ENCODE measurements at places on chromosomes 5 and 9.

- DNase-seq, result no peak
Observed at GRCh38 chr9:125757834-125758233, 10.7 kb downstream of the PBX3 start.

DNA sequence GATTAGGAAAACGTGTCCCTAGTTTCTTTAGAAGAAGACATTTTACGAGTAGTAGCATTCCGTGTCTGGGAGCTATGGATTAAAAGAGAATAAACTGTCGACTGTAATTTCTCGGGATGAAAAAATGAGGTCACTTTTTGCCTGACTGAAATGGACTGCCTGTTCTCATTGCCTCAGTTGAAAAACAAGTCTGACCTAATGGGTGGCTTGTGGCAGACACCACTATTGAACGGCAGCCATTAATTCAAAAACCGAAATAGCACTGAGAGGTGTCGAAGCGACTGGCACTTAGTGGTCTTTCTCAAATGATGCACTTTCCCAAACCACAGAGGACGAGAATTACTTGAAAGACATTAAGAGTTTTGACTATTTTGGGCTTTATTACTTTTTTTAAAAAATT is 35.4 kb downstream of the OSTF1 start:
- DNase-seq, result no peak

DNA sequence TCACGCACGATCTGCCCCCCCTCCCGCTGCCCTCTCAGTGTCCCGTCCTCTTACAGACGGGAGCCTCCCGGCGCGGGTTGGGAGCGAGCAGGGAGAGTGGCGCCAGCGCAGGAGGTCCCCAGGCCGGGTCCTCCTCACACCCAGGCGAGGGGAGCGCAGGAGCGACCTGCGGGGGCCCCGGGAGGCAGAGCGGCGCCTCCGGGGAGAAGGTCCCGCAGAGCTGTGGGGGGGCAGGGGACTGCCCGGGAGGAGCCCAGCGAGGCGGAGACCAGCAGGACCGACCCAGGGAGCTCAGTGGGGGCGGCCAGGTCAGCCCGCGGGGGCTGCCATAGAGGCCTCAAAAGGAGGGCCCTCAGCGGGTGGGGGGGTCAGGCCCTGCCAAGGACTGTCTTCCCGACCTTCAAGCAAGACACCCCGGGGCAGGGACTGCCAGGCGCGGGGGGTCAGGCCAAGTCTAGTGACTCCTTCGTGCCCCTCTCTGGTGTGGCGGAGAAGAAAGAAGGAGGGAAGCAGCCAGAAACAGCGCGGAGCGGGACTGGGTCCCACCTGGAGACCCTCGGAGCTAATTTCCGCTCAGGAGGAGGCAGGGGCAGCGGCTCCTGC is 123.3 kb upstream of the ERCC6L2 start:
- no peak for DNase-seq

DNA sequence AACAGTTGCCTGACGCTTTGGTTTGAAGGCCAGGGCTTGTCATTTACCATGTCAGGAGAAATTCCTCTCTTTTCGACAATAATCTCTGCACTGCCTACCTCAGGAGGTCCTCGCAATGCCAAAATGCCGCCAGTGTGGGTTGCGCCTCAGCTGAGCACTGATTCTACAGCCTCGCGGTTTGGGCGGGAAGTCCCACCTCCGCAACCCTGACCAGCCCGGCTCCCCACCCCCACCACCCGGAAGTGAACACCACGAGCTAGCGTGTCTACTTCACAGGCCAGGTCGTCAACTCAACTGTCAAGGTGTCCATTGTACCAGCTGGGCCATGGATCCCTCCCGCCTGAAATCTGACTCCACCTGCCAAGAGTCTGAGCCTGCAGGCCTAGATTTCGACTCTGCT is at the start of gene TPD52L3:
Gene TPD52L3, plus strand, starts transcription at position 273 of the 400 bp plus-strand sequence. CDS start 221 bp downstream, outside the sequence.
- no peak for DNase-seq

GRCh38 chr9:13397661-13398060 is 118.2 kb upstream of the MPDZ start:
- DNase-seq, result no peak

DNA sequence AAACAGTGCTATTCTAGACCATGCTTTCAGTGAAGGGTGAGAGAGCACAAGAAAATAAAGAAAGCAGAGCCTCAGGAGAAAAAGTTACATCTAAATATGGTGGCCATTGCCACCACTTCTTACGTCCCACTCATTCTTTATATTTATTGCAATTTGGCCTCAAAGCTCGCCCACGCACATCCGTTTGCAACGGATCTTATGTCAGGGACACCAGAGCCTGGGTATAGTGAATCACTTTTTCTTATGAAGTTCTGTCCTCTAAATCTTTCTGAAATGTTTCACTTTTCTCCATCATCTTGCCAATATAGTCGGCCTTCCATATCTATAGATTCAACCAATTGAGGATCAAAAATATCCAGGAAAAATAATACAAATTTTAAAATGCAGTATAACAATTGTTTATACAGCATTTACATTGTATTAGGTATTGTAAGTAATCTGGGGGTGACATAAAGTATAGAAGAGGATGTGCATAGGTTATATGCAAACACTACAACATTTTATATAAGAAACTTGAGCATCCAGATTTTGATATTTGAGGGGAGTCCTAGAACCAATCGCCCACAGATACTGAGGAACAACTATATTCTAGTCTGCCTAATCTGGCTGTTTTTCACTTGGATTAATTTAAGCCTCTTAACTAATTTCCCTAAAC is 35.2 kb downstream of the GOLPH3 start:
- DNase-seq, result peak; percentile 30

GRCh38 chr5:67612961-67613360 is 416.4 kb upstream of the CD180 start:
- no peak for DNase-seq

All from CD4-positive, alpha-beta T cell treated with Interleukin-2 at 100 ng/mL for 4 hours (primary cell).